ENCODE measurements at places on chromosomes 13 and 19.

- no peak for DNase-seq
These were observed 87.6 kb upstream of the ZNF91 start for GRCh38 chr19:23482829-23483228.

DNA sequence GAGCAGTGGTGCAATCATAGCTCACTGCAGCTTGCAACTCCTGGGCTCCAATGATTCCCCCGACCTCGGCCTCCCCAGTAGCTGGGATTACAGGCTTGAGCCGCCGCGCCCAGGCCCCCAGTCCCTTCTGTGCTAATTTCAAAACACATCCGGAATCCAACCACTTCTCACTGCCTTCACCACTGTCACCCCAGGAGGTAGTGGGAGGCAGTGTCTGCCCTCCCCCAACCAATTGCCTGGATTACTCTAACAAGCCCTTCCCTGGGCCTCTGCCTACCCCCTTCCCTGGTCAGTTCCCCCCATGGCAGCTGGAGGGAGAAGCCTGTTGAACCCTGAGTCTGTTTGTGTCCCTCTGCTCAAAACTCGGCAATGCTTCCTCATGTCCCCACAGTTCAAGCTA is 2.3 kb downstream of the PRAM1 start:
- DNase-seq, result no peak

GRCh38 chr13:75251188-75251587 is 230.8 kb downstream of the TBC1D4 start:
- DNase-seq, result no peak

- DNase-seq, result peak; percentile 37
These were observed 2471.5 kb downstream of the PCDH9 start for GRCh38 chr13:64758521-64759244.

- DNase-seq, result no peak
These were observed 19.0 kb downstream of the NFIX start for GRCh38 chr19:13014101-13014920.

GRCh38 chr19:32471095-32471494 is 65.5 kb downstream of the DPY19L3 start:
- no peak for DNase-seq

GRCh38 chr19:13841086-13841961 is 35.6 kb upstream of the NANOS3 start:
- no peak for DNase-seq

- no peak for DNase-seq
These were observed 2.0 kb downstream of the EPN1 start for GRCh38 chr19:55676889-55677505.
